ENCODE measurements at places on chromosomes 5 and 9.
A peak's percentile ranks its signal among the peaks of the same experiment; 100 is the strongest.

- no peak for DNase-seq
Measured at GRCh38 chr5:27241564-27242257, 203.3 kb upstream of the CDH9 start.

DNA sequence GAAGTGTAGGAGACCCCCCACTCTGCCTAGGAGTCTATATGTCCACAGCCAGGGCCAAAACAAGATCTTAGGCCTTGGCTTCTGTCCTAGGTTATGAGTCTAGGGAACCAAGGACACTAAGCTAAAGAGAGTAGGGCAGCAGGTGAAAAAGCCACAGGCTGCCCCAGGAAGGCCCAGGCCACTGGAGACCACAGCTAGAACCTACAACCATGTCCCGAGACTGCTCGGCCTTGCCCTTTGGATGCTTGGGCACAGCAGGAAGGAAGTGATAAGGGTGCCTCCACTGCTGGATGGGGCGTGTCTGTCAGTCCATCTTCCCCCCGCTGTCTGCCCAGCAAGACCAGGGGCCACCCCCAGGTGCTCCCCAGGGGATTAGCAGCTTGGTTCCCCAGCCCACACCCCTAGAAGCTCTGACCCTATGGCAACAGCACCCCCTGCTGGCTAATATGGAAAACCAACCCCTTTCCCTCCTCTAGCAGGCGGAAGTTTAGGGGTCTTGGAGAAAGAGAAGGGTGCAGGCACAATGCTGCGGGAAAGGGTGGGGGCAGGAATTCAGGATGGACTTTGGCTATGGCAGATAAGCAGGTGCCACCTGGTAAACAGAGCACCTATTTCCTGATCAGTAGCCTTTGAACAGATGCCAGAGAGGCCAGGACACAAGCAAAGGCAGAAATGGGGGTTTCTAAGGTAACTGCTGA lies 10.5 kb upstream of the IRF1 start:
- DNase-seq: peak; percentile 66

DNA sequence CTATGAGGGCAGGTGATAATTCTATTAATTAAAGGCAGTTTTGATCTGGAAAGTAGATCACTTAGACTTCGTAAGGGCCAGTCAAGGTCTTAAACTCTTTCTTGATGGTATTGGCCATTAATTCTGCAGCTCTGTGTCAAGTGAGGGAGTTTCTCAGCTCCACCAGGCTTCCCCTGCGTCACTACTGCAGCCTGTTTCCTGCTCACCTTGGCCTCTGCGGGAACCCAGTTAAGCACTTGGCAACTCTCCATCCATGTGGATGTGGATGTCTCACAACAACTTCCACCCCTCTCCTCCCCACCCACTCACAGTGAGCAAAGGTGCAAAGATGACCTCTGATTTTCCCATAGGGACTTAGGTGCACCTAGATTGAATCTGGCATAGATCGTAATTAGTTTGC lies 191.6 kb downstream of the PLK2 start:
- no peak for DNase-seq

GRCh38 chr9:132160802-132161742 lies 786 bp upstream of the NTNG2 start:
- DNase-seq: peak; percentile 27

DNA sequence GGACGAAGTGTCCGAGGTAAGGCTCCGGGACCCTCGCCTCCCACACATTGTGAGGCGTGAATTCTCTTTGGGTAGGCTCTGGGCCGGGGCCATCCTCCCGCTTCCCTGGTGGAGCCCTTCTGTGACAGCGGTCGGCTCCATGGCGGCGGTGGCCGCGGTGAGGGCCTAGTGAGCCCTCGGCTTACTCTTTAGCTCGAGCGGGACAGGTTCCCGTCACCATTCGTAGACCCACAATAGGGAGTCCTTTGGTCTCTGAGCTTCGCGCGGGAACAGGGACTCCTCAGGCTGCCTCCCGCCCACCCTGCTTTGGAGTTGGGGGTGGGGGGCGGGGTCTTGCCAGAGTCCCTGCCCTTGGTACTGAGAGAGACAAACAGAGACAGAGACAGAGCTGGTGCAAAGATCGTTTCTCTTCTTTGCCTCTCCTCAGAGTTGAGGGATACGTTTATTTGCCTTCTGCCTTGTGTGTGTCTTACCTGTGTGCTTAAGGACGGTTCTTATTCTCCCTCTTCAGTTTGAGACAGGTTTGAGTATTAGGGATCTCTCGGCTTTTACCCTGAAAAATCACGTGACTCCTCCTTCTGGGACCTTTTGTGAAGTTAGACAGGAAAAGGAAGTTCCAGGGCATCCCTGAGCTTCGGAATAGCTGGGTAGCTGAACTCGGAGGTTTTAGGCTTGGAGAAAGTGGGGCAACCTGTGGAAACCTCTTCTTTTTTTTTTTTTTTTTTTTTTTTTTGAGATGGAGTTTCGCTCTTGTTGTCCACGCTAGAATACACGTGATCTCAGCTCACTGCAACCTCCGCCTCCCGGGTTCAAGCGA lies 833 bp downstream of the ANKHD1 start:
- DNase-seq: peak; percentile 31
